ENCODE measurements at places on chromosomes 7 and 10. TPM values are rescaled to one million over a fixed set of nuclear protein-coding genes. Genes with fewer than 3 reads are reported as not detected.

DNA sequence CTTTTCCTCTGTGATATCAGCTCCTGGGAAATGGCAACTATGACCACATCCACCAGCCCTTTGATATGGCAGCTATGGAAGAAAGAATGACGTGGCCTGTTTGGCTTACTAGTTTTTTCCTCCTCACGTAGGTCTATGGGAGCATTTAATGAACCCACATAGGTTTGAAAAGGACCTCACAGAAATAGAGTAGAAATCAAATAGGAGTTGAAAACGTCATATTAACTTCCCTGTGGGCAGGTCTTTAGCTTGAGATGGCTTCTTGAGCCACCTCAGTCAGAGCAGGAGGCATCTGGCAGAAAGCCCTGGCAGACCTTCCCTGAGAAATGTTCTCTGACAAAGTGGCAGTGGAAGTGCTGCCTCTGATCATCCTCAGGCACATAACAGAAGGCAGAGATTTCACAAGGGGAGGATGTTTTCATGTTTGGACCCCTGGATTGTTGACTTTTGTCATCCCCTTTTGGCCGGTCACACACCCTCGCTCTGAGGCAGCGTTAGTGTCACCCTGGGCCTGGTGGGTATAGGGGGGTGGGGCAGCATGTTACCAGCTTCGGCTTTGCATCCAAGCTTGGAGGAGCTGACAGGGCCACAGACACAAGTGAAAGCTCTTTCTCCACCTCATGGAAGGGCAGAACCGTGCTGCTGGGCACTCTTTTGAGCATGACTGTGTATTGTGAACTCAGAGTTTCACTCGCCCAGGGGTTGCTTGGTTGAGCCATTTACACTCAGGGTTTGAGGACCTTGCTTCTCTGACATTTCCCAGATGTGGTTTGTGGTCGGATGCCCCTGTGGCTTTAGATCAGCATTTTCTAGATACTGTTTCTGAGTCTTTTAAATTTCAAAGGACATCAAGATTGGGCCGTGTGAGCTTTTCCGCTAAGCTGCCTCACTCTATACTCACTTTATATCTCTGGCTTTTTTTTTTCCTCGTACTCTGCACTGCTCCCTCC is 184.2 kb downstream of the STK31 start:
- no peak for DNase-seq

DNA sequence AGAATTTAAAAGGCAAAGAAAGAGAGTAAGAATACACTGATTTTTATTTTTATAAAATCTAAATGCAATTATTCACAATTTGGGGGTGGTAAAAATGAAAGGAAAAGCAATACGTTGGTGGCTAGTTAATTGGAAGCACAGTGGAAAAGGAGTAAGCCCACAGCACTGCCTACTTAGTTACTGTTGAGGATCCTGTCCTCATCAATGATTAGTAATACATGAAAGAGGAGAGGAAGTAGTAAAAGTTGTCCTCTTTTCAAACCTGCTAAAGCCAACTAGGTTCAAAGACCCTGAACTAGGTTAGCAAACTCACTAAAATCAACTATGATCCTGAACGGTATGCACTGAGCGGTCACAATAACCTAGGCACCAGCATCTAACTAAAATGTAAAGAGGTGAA is 52.7 kb upstream of the LRRN3 start:
- DNase-seq, result no peak

DNA sequence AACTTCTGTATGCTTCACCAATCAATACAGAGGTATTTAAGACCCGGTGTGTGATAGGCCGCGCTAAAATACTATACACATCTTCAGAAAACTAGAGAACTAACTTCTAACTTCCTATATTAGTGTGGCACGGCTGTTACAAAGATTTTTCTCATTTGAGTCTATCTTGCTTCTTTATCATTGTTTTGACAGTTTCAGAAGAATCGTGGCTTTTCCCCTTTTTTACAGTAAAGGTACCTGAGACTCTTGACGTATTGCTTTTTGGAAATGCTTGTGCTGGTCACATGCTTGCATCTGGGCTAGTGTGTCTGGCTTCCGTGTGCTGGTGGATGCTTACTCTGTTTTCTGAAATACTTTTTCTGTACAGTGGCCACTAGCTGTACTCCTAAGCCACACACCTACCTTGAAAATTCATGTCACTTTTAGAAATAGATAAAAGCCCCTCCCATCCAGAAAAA is 12.7 kb downstream of the IKZF1 start:
- DNase-seq, result no peak

GRCh38 chr10:60570896-60571295 is 181.2 kb upstream of the ANK3 start:
- DNase-seq, result no peak

DNA sequence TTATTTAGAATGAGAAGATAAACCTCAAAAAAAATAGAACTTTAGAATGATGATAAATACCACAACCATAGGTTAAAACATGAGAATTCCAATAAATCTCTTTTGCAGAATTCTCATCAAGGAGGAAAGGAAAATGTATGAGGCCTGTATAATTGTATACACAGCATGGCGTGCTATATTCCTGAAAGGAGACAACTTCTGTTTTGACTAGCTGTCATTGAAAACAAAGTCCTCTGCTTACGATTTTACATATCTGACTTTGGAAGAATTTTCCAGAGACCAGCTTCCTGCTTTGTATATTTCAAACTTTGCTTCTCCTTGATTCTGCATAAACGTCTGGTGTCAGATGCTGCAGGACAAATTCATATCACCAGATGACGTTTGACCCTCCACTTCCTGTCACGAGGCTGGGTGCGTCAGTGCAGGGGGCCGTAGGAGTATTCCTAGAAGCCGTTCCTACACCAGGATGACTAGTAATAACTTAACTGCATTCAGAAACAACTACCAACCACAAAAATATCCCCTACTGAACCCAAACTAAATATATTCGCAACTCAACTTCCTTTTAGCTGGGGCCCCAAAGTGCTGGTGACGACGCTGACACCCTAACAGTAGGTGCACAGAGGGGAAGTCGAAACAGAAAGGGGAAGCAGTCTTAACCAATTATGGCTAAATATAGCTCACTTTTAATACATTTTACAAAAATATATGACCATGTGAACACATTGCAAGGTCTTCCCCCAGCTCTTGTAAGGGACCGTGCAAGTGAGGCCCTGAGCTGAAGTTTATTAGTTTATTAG is 178.6 kb upstream of the INHBA start:
- peak; percentile 33 for DNase-seq

GRCh38 chr7:36147361-36147760 is 5.7 kb upstream of the EEPD1 start:
- no peak for DNase-seq

- no peak for DNase-seq
These were observed 9.6 kb upstream of the EIF5AL1 start for GRCh38 chr10:79502561-79503309.

DNA sequence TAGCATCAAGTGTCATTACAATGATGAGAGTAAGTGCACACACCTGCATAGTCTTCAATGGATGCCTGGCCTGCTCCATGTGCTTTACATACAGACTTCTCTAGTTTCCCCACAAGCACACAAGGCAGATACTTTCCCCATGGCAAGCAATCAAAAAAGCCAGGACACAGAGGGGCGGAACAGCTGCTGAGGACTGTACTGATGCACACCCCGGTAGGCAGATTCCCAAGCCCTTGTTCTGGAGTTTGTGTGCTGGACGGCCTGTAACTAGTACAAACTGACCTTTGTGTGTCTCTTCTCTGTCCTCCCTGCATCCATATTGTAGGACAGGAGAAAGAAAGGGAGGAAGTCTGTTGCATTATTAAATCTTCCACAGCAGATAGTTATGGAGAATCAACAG is 25.8 kb downstream of the UBE2D4 start:
- no peak for DNase-seq

GRCh38 chr7:102146122-102146521 is 140.5 kb upstream of the SH2B2 start:
- peak; percentile 84 for DNase-seq

DNA sequence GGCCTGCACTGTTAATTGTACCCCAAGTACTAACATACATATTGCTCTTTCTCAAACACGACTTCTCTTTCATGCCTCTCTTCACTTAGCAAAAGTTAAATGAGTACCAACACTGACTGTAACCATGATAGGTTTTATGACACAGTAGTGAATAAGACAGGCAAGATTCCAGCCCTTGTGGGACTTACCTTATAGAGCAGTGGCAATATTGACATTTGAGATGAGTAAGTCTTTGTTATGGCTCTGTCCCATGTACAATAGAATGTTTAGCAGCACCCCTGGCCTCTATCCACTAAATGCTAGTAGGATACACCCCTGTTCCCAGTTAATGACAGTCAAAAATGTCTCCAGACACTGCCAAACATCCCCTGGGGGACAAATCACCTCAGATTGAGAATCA is 11.9 kb upstream of the COL1A2 start:
- no peak for DNase-seq

- no peak for DNase-seq
These were observed 119.9 kb downstream of the TFEC start for GRCh38 chr7:115910541-115911164.

DNA sequence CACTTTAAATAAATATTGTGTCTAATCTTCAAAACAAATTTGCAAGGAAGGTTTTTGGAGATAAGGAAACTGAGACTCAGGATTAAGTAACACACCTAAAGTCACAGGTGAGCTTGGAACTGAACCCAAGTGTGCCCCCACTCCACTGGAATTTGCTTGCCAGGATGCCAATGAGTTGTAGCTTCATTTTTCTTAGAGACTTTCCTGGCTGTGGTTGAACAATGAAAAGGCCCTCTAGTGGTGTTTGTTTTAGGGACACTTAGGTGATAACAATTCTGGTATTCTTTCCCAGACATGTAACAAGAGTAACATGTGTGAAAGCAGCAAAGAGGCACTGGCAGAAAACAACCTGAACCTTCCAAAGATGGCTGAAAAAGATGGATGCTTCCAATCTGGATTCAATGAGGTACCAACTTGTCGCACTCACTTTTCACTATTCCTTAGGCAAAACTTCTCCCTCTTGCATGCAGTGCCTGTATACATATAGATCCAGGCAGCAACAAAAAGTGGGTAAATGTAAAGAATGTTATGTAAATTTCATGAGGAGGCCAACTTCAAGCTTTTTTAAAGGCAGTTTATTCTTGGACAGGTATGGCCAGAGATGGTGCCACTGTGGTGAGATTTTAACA is 1.5 kb downstream of the IL6 start:
- DNase-seq, result no peak

- DNase-seq, result no peak
These were observed 196.7 kb downstream of the MTERF1 start for GRCh38 chr7:91683823-91684222.

- no peak for DNase-seq
These were observed 2.1 kb downstream of the CNNM2 start for GRCh38 chr10:102919992-102920739.

DNA sequence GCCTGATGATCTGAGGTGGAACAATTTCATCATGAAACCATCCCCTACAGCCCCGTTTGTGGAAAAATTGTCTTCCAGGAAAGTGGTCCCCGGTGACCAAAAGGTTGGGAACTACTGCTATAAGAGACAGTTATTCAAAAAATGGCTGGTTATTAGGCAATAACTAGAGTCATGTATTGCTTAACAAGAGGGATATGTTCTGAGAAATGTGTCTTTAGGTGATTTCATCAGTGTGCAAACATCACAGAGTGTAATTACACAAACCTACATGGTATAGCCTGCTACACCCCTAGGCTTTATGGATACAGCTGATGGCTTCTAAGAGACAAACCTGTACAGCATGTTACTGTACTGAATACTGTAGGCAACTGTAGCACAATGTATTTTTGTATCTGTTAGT is 71.3 kb upstream of the CSTF2T start:
- no peak for DNase-seq

- DNase-seq, result no peak
These were observed 884 bp upstream of the GSTO1 start for GRCh38 chr10:104253606-104254410.

GRCh38 chr7:46753662-46754061 is 828.2 kb downstream of the TNS3 start:
- no peak for DNase-seq

- DNase-seq, result peak; percentile 39
These were observed 51.6 kb downstream of the PRLHR start for GRCh38 chr10:118543714-118544400.

- DNase-seq, result no peak
These were observed 1.5 kb downstream of the ACTR3B start for GRCh38 chr7:152760854-152761748.

- no peak for DNase-seq
These were observed 62.1 kb downstream of the SDHAF3 start for GRCh38 chr7:97179454-97180104.

GRCh38 chr7:6178298-6179029 is 94.0 kb downstream of the CYTH3 start:
- peak; percentile 51 for DNase-seq

Gene PCLO
- total RNA-seq, result 2.9 TPM

Gene CTAGE4
- 0.62 TPM for total RNA-seq

Gene FOXP2
- 1.2 TPM for total RNA-seq

Gene NEUROG3
- total RNA-seq, result not detected

Gene KLHDC10
- total RNA-seq, result 24.3 TPM

Gene ADRB1
- total RNA-seq, result 77.8 TPM

Gene TMEM270
- not detected for total RNA-seq

Gene NKX2-3
- not detected for total RNA-seq

Gene MDFIC
- total RNA-seq, result 19.9 TPM

Gene PNLIPRP2
- total RNA-seq, result not detected

Gene FAM25C
- not detected for total RNA-seq

Gene MYH16
- total RNA-seq, result not detected

Gene OR2A1
- total RNA-seq, result not detected

Gene MYL10
- not detected for total RNA-seq

Gene ANKRD22
- not detected for total RNA-seq

Gene KLF14
- total RNA-seq, result 0.07 TPM

Data from left ventricle myocardium superior (tissue), 1 donor.